ENCODE measurements at places on chromosomes 1 and 21.

DNA sequence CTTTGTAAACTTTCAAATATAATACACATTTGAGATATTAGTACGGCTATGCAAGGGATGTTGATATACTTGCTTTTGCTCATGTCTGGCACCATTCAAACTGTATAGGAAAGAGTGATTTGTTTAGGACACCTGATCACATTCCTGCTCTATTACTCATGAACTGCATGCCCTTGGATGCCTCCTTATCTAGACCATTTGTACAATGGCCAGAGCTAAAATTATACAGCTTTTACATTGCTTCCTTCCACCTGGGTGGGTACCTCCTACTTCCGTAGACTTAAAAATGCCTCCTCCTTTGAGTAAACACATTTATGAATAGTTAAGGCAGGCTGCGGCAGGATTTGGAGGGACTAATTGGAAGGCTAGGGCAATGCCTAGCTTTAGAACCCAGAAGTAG lies 85.4 kb upstream of the PBX1 start:
- DNase-seq = no peak

DNA sequence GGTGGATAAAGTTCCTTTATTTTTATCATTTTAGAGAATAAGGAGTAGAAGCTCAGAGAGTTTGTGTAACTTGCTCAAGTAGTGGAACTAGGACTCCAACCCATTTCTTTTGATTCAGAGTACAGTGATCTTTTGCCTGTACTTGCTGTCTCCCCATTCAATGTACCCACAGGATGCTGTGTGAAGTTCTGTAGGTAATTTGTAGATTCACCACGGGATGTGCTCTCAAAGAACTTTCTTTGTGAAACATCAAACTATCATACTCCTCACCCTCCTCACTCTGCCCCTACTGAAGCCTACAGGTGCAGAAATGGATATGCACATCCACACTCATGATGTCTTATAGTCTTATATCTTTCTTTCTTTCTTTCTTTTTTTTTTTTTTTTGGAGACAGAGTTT lies 65.8 kb upstream of the HSPA13 start:
- no peak for DNase-seq

DNA sequence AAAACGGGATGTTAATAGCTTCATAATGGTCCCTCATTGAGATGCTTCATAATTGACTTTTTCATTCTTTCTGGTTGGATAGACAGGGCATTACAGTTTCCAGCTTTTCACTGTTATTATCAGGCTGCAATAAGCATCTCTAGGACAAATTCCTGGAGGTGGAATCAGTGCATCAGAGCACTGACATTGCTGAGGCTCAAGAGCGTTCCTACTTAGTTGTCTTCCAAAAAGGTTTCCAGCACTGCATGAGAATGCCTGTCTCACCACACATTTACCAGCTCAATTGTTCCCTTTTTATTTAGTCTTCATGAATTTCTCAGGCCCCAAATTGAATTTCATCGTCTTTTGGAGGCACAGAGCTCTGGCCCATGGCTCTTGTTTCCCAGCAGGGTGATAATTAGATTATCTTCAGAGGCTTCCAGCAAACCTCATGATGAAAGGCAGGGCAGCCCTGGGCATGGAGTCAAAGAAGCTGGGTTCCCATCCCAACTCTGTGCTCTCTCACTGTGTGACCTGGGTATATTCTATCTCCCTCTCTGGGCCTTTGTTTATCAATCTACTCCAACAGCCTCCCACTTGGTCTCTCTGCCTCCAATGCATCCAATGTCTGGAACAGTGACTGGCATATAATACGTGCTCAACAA lies 451.4 kb downstream of the PTPRU start:
- no peak for DNase-seq

- no peak for DNase-seq
Measured at GRCh38 chr1:93446837-93447451, 974 bp upstream of the FNBP1L start.

DNA sequence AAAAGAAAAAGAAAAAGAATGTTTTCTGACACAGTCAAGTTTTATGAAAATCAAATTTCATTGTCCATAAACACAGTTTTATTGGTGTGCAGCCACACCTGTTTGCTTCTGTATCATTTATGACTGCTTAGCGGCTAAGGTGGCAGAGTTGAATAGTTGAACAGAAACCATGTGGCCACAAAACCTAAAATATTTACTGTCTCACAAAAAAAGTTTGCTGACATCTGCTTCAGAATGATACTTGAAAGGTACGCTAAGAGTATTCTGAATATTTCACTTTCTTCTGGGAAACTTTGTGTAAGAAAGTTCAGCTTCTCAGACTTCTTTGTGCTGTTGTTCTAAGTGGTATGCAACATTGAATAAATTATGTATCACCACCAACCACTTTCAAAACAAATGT lies 6.2 kb downstream of the KCNK1 start:
- no peak for DNase-seq

DNA sequence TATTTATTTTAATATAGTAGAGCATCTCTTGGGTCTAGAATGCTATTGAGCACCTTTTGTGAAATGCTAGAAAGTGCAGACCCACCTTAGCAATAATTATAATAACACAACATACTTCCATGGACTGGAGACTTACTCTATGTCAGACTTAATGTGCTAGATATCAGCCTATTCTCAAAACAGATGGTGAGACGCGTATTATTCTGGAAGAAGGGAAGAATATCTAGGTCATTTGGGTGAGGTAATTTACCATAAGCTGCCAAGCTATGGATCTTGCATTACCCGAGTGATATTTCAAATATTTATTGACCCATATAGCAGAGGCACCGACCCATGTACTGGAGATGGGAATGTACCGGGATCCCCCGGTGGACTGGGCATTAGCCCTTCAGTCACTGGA lies 20.6 kb upstream of the IFNLR1 start:
- no peak for DNase-seq

- no peak for DNase-seq
Measured at GRCh38 chr1:67515324-67516080, 85.3 kb upstream of the SERBP1 start.

DNA sequence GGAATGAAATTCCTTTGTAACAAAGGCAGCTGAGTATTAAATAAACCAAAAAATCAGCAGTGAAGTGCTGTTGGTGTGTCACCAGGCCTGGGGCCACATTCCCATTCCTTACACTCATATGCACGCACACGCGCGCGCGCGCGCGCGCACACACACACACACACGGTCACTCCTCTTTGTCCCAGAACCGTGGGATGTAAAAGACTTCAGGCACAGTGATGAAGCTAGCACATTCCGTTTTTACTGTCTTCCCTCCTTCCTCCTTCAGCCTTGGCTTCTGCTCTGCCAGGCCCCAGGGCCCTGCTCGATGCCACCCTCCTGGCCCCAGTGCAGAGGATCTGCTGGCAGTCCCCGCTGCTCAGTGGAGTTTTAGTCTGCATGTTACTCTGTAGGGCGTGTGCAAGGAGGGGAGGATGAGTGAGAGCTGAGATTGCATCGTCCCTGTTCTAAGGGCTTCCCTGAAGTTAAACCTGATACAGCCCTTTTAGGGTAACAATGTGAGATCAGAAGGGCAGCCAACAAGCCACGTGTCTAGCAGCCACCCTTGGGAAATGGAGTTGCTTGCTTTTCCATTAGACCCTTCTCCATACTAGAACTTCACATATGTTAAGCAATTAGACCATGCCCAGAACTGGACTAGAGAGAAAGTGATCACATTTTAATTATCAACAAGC lies 71.7 kb upstream of the WDR26 start:
- DNase-seq = no peak

All from activated CD4-positive, alpha-beta T cell treated with anti-CD3 and anti-CD28 coated beads, Interleukin-2, Interleukin-4, amounts not matched to agents 100 ng/mL and 50 ng/mL, durations not matched to agents 16 hours and 8 hours (primary cell).